CD8-positive, alpha-beta memory T cell (primary cell): ENCODE measurements at places on chromosomes 7 and 10. TPM values are rescaled to one million over a fixed set of nuclear protein-coding genes. Genes with fewer than 3 reads are reported as not detected.

Gene MACROH2A2
- total RNA-seq: 2.9 TPM

Gene ADCY1
- total RNA-seq: 0.79 TPM

Gene RHOBTB1
- total RNA-seq: 0.04 TPM

Gene OR2A12
- total RNA-seq: not detected

Gene FGFR2
- 0.11 TPM for total RNA-seq

DNA sequence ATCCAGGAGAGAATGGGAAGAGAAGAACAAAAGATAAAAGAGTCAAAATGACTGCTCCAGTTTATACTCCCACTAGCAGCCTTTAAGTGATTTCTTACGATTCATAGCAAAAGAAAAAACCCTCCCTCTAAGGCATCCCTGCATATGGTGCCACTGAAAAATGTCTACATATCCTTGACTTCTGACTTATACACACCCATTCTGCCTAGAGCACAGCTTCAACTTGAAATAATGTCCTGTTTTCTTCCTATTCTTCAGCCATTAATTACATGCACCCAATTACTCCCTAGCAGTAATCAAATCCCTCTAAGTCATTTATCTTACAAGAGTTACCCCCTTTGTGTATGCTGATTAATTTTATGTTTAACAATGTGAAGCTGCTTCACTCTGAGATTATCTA is 393.5 kb downstream of the HTR7 start:
- no peaks in the 10 kb centered on the region for H3K36me3 ChIP-seq
- no peak for DNase-seq
- no peak overlapping the region for H3K4me3 ChIP-seq
- no peaks in the 10 kb centered on the region for H3K4me1 ChIP-seq
- no peak overlapping the region for H3K27ac ChIP-seq
- no peaks in the 10 kb centered on the region for H3K27me3 ChIP-seq

DNA sequence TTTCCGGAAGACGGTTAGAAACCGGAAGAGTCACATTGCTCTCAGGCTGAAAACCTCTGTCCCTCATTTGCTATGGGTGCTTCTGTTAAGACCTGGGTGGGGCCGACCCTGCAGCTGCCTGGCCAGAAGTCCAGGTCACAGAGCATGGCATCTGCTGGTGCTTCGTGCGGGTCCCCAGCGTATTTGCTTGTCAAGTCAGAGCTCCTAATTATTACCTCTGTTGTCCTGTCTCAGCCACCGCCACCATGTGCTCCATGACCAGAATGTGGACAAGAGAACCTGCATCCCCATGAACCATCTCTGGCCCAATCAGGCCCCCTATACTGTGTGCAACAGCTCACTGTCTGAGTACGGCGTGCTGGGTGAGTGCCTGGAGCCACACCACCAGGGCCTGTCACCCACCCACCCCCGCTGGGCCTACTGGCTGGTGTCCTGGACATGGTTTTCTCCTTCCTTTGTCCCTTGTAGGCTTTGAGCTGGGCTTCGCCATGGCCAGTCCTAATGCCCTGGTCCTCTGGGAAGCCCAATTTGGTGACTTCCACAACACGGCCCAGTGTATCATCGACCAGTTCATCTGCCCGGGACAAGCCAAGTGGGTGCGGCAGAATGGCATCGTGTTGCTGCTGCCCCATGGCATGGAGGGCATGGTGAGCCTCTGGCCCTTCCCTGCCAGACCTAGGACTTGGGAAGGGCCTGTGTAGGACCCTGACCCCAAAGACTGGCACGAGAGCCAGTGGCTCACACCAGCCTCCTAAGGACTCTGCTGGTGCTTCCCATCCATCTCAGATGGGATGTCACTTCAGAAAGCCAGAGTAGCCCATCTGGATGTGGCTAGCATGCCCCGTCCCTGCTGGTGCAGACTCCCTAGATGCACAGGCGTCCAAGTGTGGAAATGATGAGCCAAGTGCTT is 51.3 kb upstream of the ZMIZ2 start:
- H3K4me1 ChIP-seq: no peaks in the 10 kb centered on the region
- peaks cover 47% of the 10 kb centered on the region for H3K36me3 ChIP-seq
- no peak overlapping the region for H3K4me3 ChIP-seq
- no peaks in the 10 kb centered on the region for H3K27me3 ChIP-seq
- no peak for DNase-seq

DNA sequence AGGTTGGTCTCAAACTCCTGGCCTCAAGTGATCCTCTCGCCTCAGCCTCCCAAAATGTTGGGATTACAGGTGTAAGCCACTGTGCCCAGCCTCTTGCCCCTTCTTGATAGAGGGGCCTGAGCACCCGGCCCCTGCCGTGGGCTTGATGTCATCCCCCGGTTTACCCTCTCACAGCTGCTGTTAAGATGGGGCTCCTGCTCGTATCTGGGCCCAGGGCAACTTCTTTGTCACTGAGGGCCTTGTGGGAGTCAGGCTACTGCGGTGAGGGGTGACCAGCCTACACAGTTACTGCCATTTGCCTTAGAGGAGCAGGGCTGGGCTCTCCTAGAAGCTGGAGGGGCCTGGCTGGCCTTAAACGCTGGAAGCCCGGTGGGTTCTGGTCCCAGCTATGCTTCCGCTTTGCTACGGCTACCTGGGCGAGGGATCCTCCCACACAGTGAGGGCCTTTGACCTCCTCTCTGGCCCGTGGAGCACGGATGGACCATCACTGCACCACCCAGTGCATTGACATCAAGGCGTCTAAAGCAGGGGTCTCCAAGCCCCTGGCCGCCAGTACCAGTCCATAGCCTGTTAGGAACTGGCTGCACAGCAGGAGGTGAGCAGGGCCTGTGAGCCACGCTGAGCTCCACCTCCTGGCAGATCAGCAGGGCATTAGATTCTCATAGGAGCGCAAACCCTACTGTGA is 1.1 kb upstream of the TMEM130 start:
- peak; percentile 43 for DNase-seq
- H3K36me3 ChIP-seq: no peaks in the 10 kb centered on the region
- H3K4me3 ChIP-seq: no peak overlapping the region
- H3K27ac ChIP-seq: no peak overlapping the region

GRCh38 chr10:118241229-118242137 is 100.6 kb downstream of the FAM204A start:
- peaks cover 17% of the 10 kb centered on the region for H3K27me3 ChIP-seq
- no peaks in the 10 kb centered on the region for H3K36me3 ChIP-seq
- H3K4me1 ChIP-seq: no peaks in the 10 kb centered on the region
- H3K4me3 ChIP-seq: no peak overlapping the region
- H3K27ac ChIP-seq: no peak overlapping the region

GRCh38 chr10:117443686-117444041 is 68.4 kb upstream of the PDZD8 start:
- no peak for DNase-seq
- H3K4me1 ChIP-seq: no peaks in the 10 kb centered on the region
- H3K36me3 ChIP-seq: no peaks in the 10 kb centered on the region
- no peaks in the 10 kb centered on the region for H3K27me3 ChIP-seq
- no peak overlapping the region for H3K27ac ChIP-seq

- no peaks in the 10 kb centered on the region for H3K27me3 ChIP-seq
- H3K4me3 ChIP-seq: no peak overlapping the region
- DNase-seq: no peak
- H3K4me1 ChIP-seq: no peaks in the 10 kb centered on the region
These were observed 16.7 kb downstream of the TMEM120A start for GRCh38 chr7:75977743-75978142.

DNA sequence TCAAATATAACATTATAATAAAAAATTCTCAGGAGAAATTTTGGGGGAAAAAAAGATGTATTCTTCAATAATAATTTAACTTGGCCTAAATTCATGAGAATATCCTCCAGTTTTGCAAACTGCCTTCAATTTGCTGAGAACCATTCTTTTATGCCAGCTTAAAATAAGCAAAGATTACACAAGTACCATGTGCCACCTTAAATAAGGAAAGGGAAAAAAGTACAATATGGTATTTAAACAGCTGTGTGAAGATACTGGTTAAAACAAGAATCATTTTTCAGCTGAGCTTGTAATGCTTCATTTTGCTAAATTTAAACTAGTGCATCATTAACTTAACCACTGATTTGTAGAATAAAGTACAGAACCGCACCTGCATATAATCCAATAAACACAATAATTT is 217.8 kb downstream of the LRRN3 start:
- H3K36me3 ChIP-seq: no peaks in the 10 kb centered on the region
- H3K27me3 ChIP-seq: no peaks in the 10 kb centered on the region
- H3K4me3 ChIP-seq: no peak overlapping the region
- H3K27ac ChIP-seq: no peak overlapping the region

DNA sequence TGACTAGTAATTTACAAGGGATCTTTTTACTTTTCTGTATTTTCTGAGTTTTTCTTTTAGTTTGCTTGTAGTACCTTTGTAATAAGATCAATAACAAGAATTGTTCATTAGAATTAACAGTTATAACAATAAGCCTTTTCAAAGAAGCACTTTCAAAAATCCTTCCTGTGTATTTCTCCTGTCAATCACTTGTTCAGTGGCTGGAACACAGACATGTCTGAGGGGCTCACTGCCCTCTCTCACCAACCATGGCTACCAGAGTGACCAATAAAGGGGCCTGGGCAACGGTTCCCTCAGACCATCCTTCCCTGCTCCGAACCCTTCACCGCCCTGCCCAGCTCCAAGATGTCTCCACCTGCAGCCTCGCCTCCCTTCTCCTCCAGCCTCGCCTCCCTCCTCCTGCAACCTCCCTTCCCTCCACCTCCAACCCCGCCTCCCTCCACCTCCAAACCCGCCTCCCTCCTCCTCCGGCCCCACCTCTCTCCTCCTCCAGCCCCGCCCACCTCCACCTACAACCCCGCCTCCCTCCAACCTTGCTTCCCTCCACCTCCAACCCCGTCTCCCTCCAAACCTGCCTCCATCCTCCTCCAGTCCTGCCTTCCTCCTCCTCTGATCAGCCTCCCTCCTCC is 353.4 kb downstream of the TNS3 start:
- H3K27me3 ChIP-seq: no peaks in the 10 kb centered on the region
- DNase-seq: no peak
- no peak overlapping the region for H3K27ac ChIP-seq
- no peaks in the 10 kb centered on the region for H3K36me3 ChIP-seq
